ENCODE measurements at places on chromosomes 13 and 19.

GRCh38 chr19:18293642-18294466, 12.4 kb upstream of the JUND start:
- DNase-seq, result no peak

DNA sequence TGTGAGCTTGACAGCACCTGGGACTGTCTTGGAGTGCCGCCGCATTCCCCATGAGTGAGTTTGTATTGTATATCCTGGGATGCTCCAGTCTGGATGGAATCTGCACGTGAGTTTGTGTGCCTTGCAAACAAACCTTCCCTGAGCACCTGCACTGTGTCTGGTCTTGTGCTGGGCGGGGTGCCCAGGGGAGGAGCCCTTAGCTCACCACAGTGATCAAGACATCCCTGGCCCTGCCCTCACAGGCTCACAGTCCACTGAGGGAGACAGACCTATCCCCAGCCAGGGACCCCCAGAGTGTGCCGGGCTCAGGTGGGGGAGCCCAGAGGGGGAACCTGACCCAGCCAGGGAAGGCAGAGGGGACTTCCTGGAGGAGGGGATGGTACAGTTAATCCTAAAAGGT, 1.7 kb upstream of the BCAM start:
- DNase-seq, result no peak

DNA sequence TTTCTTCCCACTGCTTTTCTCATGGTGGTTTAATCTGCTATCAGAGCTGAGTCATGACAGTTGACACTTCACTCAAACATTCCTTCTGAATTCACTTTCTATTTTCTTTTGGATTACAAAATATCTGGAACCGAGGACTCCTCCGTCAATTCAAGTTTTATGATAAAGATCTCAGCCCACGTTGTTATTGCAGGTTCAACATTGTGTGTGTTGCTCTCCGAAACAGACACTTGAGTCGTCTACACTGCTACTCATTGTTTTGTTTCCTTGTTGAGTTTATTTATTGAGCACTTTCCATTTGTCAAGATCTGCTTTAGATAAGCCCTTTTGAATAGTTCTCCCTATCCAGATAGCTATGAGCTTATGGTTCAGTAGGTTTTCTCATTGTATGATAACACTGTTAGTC, 636.1 kb upstream of the GPC6 start:
- no peak for DNase-seq

GRCh38 chr19:29672933-29673336, 7.7 kb downstream of the PLEKHF1 start:
- DNase-seq, result peak; percentile 89

DNA sequence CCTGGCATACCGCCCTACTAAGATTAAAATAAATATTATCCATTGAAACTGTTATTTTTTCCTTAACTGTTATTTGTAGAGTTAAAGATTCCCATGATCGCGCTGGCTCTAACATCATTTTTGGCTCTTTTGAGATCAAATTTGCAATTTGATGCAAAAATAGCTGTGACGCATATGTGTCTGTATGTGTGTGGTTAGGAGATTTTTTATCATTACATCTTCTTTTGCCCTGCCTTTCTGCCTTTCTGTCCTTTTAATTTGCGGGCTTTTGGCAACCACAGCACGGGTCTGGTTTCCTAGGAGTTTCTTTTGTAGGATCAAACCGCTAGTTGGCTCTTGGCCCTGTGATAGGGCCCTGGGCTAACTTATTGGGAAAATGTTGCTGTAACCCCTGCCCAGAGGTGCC, 37.3 kb upstream of the ALOX5AP start:
- no peak for DNase-seq

DNA sequence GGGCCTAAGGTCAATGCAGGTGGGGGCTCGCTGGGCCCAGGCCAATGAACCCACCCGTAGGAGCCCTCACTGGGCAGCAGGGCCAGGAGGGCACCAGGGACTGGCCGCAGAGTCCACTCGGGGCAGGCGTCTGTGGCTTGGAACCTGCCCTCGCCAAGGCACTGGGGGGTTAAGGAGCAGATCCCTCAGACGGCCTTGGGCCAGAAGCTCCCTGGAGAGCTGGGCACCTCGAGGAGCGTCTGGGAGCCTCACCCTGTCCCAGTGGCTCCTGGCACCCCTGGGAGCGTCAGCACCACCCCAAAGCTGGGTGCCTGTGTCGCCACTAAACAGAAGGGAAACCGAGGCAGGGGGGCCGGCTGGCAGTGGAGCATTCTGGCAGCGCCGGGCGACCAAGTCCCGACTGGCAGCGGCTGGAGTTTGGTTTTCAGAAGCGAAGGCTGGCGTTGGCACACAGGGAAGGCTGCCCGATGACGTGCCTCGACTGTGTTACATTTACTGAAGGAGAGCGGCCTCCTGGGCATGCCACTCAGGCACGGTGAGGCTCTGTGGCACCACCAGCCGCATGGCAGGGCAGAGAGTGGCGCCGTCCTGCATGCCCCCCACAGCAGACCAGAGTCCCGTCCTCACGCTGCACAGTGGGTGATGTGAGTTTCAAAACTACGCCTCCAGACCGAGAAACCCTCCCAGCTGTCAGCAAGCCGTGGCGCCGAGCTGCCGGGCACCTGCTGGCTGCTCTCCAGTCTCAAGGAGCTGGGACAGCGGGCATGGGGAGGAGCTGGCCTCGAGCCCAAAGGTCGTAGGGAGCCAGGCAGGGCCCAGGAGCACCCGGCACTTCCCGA, 9.2 kb upstream of the MEX3D start:
- DNase-seq, result no peak

- DNase-seq, result no peak
Observed at GRCh38 chr13:110358381-110358780, 51.3 kb downstream of the COL4A2 start.

GRCh38 chr19:52451241-52451640, 2.1 kb upstream of the ZNF578 start:
- DNase-seq, result no peak

DNA sequence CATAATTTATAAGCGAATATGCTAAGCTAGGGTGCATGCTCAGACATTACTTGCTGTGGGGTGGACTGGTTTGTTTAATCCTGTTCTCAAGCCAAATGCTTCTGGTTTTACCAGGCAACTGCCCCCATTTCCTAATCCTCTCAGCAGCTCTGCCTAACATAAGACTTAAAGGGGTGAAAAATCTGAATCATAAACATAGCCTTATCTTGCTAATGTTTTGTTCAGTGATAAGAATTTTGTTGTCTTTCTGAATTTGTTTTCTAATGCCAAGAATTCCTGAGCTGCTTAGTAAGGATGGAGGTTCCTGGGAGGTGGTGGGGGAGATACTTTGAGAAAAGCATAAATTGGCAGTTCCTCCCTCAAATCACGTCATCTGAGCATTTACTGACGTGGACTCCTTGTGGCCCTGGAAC, 42.7 kb downstream of the ING1 start:
- DNase-seq, result no peak

- no peak for DNase-seq
Observed at GRCh38 chr19:17404015-17404414, 1.4 kb downstream of the BST2 start.

- no peak for DNase-seq
Observed at GRCh38 chr13:41670873-41671443, 213.6 kb downstream of the RGCC start.

DNA sequence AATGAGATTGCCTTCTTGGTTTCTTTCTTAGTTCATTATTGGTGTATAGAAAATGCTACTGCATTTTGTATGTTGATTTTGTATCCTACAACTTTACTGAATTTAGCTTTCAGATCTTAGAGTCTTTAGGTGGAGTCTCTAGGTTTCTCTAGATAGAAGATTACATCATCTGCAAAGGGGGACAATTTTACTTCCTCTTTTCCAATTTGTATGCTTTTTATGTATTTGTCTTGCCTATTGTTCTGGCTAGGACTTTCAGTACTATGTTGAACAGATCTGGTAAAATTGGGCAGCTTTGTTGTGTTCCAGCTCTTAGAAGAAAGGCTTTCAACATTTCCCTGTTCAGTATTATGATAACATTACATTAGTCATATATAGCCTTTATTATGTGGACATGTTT, 101.0 kb upstream of the SPRY2 start:
- DNase-seq, result no peak

GRCh38 chr13:29847501-29847983, 2.9 kb downstream of the UBL3 start:
- peak; percentile 18 for DNase-seq

DNA sequence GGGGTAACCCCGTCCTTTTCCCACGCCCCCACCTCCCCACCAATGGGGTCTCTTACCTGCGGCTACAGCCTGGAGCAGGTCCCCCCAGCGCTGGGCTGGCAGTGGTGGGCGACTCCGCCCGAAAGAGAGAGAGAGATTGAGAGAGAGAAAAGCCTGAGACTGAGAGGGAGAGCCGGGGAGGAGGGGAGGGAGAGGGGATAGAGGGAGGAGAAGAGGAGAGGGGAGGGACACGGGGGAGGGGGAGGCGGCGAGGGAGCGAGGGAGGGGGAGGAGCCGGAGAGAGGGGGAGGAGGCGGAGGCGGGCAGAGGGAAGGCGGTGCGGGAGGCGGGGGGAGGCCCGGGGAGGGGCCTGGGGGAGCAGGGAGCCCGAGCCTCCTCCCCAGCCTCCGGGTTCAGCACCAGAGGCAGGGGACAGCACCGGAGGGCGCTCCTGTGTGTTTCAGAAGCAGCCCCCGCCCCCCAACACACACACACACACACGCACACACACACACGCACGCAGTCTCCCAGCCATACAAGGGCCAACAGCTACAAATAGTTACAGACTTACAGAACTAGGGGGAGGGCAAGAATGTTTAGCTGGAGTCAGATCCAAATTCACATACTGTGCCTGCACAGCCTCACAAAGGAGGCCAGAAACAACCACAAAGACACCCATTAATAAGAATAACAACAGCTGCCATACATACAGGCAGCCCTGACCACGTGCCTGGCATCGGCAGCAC, at the start of gene SLC8A2:
Gene SLC8A2 (minus strand): TSS at position 161 of the 725 bp plus-strand sequence. CDS start 5,490 bp downstream, outside the sequence.
- peak; percentile 65 for DNase-seq

- no peak for DNase-seq
Observed at GRCh38 chr19:17948514-17948900, 15.7 kb downstream of the CCDC124 start.

- peak; percentile 20 for DNase-seq
Observed at GRCh38 chr19:46602392-46603194, 1.5 kb downstream of the CALM3 start.

DNA sequence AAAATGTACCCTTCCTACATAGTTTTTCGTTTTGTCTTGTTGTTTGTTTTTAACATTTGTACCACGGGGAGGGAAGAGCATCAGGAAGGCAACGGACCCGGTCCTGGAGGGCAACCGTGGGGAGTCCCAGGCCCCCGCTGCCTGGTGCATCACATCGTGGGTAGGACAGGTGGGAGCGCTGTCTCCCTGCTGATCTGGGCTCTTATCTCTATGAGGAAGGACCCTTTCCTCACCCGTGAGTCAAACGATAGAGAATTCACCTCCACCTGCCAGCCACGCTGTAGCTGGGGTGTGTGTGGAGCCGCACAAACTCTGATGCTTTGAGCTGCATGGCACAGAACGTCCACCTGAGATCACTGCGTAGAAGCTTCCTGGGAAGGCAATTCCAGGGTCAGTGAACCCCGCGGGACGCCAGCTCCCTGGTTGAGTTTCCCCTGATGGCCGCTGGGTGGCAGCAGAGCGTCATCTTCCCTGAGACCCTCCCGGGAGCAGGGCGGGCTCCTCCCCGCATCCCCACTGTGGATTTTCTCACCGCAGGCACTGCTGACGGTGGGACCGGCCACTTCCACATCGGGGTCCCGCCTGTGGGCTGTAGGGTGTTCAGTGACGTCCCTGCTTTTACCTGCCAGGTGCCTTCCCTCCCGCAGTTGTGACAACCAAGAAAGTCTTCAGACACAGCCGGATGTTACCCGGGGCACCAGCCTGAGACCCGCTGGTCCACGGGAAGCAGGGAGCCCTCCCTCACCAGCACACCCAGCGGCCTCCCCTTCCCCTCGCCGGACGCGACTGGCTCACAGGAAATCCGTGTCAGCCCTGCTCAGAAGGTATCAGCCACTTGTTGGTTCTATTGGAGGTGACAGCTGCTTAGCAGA, 54.7 kb downstream of the ZNF787 start:
- peak; percentile 60 for DNase-seq

- no peak for DNase-seq
Observed at GRCh38 chr13:110118106-110118505, 188.9 kb downstream of the COL4A1 start.

- DNase-seq, result no peak
Observed at GRCh38 chr19:23665651-23666410, 21.2 kb downstream of the ZNF675 start.

GRCh38 chr13:90866006-90866405, 481.5 kb upstream of the MIR17HG start:
- DNase-seq, result no peak

DNA sequence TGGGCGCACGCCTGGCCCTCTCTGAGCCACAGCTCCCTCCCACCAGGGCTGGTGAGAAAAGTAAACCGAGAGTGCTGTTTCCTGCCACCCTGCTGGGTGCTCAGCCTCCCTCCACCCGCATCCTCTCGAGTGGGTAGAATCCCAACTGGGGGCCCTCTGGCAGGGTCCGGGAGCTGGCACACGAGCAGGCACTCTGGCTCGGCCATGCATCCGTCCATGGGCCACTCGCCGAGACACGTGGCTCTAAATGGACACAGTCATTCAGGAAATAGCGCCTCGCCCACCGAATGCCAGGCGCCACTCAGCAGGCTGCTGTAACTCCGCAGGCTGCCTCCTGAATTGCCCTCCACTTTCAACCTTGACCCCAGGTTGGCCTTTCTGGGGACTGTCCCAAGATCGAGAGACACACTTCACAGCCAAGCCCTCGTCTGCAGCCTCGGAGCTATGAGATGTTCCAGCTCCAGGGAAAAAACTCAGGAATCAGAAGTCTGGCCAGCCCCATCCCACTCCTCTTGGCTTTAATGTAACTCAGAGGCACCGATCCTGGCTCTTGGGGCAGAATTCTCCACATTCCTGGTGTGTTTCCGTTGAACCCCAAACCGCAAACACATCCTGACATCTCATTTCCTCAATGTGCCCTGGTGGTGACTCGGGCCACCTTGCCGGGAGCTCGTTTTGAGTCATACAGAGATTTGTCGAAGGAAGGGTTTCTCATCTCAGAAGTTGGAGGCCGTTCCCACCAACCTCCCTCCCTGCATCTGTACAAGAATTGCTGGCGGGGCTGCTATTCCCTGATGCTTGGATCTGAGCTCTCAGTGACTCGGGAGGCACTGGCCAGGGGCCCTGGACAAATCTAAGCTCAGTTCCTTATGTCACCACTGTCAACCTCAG, 14.1 kb downstream of the KLF2 start:
- peak; percentile 55 for DNase-seq

GRCh38 chr19:19459707-19460251, 54.3 kb downstream of the GATAD2A start:
- peak; percentile 77 for DNase-seq

- no peak for DNase-seq
Observed at GRCh38 chr13:34667286-34668218, 274.5 kb upstream of the NBEA start.

DNA sequence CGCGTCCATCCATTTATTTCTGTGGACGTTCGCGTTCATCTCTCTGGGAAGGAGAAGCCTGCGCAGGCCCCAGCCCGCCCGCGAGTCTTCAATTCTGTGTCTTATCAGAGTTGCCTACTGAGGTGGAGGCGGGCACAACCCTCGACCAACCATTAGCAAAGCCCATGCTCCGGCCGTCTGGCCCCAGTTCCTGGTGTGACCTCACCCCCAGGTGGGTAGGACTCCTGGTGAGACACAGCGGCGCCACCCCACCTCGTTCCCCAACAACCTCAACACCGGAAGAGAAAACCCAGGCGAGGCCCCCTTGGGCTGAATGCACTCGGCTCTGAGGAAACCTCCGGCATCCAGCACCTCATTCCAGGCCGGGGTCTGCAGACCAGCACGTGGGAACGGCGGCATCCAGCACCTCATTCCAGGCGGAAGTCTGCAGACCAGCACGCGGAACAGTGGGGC, 14.7 kb downstream of the ZNF787 start:
- DNase-seq, result no peak

- DNase-seq, result peak; percentile 8
Observed at GRCh38 chr13:102726430-102726829, 31.6 kb upstream of the METTL21C start.

GRCh38 chr19:55066107-55066709, 3.3 kb upstream of the RDH13 start:
- DNase-seq, result no peak

Data from CD4-positive, alpha-beta T cell treated with Interleukin-12 subunit alpha and Interleukin-12 subunit beta, for 1 hour (primary cell).